T-helper 9 cell (primary cell): ENCODE measurements at places on chromosomes 2 and 18.

DNA sequence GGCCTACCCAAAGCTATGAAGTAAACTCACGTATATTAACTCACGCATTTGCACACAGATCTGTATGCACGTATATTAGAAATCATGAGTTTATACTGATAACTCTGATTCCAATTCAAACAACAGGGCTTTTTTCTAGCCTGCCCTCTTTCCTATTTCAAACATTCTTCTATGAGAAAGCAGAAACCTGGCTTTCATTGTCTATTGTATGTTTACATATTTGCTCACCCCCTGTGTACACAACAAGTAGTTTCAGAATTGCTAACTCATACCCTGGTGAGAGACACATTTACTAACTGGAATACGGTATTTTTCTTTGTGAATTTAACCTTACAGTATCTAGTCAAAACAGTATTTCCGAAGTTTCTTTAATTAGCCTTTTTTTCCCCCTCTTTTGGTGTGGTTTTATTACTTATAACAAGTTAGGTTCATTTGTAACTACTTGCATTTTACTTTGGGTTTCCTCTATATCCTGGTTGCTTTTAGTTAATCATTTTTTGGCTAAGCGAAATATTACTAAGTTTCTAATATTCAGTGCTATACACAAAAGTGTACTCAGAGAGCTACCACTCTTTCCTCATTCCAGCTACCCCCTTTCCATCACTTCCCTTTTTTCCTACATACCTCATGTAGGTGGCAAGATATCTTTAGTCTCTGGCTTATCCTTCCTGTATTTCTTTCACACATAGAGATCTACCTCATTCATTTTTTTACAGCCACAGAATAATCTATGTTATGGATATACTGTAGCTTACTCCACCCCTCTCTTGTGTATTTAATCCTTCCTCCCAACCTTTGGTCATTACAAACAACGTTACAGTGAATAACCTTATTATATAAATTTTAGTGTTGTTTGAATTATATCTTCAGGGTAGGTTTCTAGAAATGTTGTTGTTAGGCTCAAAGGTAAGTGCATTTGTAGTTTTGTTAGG is 112.7 kb upstream of the BCL2L11 start:
- no peak for DNase-seq

GRCh38 chr2:45177870-45178269 is 168.6 kb upstream of the SIX2 start:
- no peak for DNase-seq

DNA sequence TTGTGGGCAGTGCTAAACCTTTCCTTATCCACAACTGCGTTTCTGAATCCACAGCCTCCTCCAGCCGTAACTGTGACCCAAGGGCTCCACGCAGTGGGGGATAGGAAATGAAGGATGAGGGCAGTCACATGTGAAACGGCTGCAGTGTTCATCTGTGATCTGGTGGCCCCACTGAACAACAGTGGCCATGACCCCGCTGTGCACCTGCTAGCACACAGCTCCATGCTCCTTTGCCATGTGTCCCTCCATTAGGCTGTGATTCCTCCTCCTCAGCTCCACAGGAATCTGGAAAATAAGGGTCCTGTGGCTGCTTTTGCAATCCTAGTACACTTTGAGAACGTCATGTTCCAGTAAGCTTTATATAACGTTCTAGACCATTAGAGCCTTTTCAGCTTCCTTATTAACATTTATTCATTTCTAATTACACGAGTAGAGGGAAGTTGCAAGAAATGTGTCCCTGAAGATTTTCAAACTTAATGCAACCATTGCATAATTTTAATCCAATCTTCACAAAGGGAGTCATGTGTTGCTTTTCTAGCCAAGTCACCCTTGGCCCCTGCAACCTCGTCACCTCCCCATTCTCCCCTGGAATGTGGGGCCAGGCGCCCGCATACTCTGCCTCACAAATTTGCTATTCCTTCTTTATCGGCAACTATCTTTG is 7.1 kb upstream of the NAPG start:
- DNase-seq = no peak

- DNase-seq = no peak
Observed at GRCh38 chr2:9400268-9401058, 22.9 kb downstream of the ITGB1BP1 start.

DNA sequence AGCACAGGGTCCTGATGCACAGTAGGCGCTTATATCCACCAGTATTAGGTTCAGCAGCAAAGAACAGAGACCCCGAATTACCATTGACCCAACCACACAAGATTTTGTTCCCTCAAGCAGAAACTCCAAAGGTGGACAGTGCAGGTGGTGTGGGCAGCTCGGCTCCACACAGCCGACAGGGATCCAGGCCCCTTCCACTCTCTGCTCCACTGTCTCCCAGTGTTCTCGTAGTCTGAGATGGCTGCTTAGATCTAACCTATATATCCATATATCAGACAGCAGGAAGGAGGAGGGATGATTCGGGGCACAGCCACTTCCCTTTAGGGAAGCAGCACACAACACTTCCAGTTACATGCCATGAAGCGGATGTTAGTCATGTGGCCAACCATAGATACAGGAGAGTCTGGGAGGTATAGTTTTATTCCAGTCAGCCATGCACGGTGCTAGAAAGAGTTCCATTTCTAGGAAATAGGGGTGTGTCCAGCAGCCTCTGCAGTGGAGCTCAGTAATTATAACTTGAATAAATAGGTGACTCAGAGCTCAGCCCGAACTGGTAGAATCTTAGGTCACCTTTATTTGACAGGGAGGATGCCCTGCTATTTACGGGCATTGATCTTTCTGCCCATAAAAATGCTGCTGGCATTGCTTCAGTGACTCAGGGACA is 158.9 kb downstream of the TWIST2 start:
- DNase-seq = no peak

GRCh38 chr2:24926602-24927252 is 6.7 kb upstream of the ADCY3 start:
- DNase-seq = no peak

DNA sequence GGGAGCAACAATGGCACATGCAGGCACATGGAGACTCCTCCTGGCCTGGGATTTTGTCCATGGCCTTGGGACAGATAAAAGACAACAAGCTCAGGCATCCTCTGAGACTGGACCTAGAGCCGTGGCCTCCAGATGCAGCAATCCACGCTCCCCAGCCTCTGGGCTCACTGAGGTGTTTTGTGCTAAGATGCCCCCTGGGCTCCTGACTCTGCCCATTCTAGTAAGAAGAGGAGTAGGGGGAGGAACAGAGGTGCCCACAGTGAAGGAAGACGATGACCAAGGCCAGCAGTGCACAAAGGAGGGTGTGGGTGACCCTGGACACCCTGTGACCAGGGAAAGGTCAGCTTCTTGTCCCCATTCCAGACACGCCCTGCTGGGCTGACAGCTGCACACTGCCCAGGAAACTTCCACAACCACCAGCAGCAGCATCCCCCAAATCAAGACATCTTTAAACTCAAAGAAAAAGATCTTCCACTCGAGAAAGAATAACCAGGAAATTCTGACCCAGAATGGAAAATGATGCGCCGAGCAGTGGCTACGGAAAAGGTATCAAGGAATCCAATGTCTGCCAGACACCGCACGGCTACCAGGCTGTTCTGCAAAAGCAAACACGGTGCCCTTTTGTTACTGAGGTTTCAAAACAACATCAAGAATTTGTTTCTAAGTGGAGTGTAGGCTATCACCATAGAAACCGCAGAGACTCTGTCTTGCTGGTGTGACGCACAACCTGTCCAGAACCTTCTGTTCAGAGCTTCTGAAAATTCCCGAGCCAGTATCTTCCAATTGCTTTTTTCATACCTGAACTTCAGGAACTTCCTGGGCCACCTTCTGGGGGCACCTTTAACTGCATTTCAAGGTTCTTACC is 65.5 kb downstream of the ZNF516 start:
- no peak for DNase-seq

GRCh38 chr2:147636886-147637285 is 207.9 kb upstream of the ACVR2A start:
- no peak for DNase-seq

GRCh38 chr2:113260991-113261390 is 17.7 kb downstream of the PAX8 start:
- no peak for DNase-seq
